ENCODE measurements at places on chromosomes 1 and 21. TPM values are rescaled to one million over a fixed set of nuclear protein-coding genes. Genes with fewer than 3 reads are reported as not detected.
A peak's percentile ranks its signal among the peaks of the same experiment; 100 is the strongest.

DNA sequence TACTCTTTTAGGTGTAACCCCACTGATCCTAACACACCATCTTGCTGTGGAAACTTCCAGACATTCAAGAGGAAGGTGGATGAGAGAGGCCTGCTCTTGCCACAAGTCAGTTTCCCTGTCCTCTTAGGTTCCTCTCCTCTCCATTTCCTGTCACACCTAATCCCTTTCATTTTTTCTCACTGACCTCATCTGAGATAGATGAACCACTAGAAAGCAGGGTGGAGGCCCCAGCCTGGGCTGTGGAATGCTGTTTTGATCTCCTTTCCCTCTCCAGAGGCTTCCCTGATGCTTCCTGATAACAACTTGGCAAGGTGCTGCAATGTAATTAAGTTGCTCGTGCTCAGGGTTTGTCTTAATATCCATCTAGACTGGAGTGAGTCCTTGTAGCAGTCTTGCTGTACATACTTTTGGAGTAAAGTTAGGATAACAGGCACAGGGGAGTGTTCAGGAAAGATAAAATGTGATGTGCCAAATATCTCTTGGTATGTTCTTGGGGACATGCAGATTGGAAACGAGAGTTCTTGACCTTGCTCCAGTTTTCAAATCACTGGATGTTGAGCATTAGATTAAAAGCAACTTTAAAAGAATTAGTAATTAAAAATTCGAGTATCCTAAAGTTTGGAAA is 11.2 kb downstream of the LRRC42 start:
- DNase-seq, result no peak

DNA sequence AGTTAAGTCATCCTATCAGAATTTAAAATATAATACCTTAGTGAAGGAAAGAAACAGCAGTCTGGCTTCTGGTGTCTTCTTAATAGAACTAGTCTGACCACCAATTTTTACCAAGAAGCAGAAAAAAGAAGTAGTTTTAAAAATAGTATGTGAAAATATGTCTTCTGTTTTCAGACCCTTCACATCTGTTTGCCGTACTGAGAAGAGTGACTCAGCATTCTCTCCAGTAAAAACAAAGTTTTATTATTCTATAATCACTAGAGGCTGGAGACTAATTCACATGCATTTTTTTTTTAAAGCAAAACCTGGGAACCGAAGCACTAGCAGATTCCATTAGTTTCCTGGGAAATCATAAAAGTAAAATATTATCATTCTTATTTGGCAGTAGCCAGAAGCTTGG is 163.8 kb downstream of the COL24A1 start:
- DNase-seq, result peak; percentile 58

DNA sequence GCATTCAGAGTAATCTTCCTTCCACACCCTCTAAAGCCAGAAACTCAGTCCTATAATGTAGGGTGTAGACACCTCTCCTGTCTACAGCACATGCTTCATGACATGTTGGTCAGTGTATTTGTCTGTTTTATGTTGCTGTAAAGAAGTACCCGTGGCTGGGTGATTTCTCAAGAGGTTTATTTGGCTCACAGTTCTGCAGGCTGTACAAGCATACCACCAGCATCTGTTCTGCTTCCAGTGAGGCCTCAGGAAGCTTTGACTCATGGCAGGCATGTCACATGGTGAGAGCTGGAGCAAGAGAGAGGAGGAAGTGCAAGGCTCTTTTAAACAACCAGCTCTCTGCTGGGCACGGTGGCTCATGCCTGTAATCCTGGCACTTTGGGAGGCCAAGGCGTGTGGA is 12.1 kb downstream of the PLOD1 start:
- no peak for DNase-seq

DNA sequence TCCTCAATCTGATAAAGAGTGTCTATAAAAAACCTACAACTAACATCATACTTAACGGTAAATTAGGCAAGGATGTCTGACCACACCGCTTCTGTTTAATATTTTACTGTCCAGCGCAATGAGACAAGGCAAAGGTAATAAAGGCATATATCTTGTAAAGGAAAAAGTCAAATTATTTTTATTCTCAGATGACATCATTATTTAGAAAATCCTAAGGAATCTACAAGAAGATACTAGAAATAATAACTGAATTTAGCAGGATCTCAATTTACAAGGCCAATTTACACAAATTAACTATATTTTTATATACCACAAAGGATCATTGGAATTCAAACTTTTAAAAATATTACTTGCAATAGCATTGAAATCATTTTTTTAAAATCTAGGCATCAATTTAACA is 29.4 kb downstream of the GJA4 start:
- DNase-seq, result no peak

- no peak for DNase-seq
Measured at GRCh38 chr1:61051719-61052394, 30.5 kb upstream of the NFIA start.

DNA sequence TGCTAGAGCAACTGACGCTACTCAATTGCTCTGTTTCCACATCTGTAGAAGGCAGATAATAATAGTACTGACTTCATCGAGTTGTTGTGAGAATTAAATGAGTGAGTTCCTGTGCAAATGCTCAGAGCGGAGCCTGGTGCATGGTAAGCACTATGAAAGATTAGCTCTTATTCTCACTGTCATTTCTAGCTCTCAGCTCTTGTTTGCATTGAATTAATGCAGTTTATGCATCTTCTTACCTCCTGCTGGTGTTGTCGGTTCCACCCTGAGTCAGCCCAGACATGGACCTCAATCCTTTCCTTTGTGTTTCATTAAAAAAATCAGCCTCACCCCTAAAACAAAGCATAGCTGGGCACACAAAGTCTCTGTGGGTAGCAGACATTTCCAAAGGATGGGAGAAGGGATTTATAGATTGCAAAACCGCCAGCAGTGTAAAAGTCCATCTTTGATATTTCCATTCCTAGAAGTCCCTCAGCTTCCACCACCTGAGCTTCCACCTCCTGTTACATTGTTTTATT is 254.4 kb upstream of the CSF3R start:
- DNase-seq, result no peak

GRCh38 chr1:228845101-228845500 is 109.8 kb downstream of the RHOU start:
- DNase-seq, result no peak

- DNase-seq, result no peak
Measured at GRCh38 chr1:157960773-157961172, 32.7 kb upstream of the KIRREL1 start.

DNA sequence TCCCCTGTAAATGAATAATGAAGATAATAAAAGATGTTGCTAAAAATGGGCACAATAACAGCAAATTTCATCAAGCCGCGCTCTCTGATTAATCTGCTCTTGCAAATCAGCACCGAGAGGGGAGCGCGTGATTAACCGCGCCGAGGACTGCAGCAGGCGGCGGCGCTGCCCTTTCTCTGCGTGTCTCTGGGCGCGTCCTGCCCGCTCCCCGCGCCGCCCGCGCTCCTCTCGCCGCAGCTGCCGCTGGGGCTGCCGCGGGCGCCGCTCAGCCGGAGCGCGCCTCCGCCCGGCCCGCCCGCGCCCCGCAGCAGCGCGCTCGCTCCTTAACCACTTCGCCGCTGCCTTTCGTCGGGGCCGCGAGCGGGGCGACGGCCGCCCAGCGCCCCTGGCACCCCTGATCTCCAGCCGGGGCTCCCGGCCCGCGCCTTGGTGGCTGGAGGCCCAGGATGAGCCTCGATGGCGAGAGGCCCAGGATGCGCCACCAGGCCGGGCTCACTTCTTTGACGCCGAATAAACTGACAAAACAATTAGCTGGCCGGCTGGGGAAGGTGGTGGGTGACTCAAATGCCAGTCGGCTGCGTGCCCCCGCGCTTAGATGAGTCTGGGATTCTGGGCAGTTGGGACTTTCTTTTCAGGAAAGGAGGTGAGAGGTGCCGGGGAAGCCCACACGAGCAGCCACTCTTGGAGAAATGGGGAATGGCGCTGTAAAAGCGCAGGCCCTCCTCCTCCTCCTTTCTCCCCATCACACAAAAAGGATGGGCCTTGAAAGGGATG is 221.4 kb upstream of the PKN2 start:
- no peak for DNase-seq

GRCh38 chr1:156559086-156559796 is 13.1 kb downstream of the IQGAP3 start:
- DNase-seq, result no peak

GRCh38 chr21:15837645-15838044 is 107.9 kb downstream of the USP25 start:
- DNase-seq, result no peak

GRCh38 chr1:234698686-234699085 is 88.7 kb upstream of the IRF2BP2 start:
- DNase-seq, result no peak

- no peak for DNase-seq
Measured at GRCh38 chr1:243447347-243447746, 191.5 kb downstream of the SDCCAG8 start.

- DNase-seq, result no peak
Measured at GRCh38 chr1:162033428-162033827, 9.8 kb upstream of the OLFML2B start.

DNA sequence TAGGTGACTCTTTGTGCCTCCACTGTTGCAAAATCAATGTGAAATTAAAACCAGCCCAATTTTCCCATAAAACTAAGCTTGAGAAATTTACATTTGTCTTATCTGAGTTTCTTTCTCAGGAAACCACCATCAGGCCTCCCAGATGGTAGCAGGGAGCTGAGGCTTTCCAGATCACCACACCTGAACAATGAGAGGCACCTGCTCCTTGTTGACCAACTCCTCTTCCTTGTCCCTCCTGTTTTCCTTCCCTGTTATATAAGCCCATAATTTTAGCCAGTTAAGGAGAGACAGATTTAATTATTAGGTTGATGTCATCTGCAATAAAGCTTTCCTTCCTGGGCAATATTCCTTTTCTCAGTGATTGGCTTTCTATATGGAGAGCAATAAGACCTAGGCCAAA is 32.0 kb upstream of the C1orf185 start:
- no peak for DNase-seq

- DNase-seq, result no peak
Measured at GRCh38 chr1:114037962-114038816, 58.9 kb downstream of the OLFML3 start.

GRCh38 chr1:65756616-65757015 is 36.1 kb upstream of the PDE4B start:
- peak; percentile 25 for DNase-seq

- DNase-seq, result no peak
Measured at GRCh38 chr1:208248991-208249696, 5.0 kb upstream of the PLXNA2 start.

GRCh38 chr1:203135636-203136305 is 8.2 kb downstream of the ADORA1 start:
- DNase-seq, result no peak

DNA sequence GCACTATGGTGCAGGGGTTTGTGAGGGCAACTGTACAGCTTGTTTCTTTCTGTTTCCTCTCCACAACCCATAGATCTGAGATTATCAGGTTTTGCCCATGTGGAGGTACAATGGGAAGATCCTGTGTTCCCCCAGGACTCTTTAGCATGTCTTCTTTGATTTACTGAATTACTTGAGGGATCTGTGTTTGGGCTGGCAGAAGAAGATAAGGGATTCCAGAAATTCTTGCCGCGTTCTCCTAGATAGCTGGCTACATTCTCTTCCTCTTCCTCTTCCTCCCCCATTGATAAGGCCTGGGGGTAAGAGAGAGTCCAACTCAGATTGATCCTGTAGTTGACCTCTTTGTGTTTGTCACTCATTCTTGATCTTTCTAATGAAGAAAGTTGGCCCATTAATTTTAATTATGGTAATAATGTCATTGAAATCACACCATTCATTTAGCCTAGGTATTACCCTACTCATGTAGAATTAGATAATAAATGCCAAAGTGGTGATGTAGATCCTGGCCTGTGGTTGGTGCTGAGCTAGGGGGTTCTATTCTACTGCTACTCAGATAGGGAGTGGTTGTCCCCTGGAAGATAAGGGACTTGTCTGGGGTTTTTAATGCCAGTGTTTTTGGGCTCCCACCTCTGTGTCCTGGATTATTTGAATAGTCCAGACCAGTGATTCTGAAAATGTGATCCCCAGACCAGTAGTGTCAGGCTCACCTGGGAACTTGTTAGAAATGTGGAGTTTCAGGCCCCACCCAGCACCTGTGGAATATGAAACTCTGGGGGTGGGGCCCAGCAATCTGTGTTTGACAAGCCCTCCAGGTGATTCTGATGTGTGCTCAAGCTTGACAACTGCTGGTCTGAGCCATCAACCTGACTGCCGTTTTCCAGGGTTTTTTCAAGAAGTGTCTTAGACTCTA is 122.2 kb downstream of the NOS1AP start:
- no peak for DNase-seq

Gene TNFSF4
- 2.2 TPM for polyA plus RNA-seq

Gene FBXO44
- polyA plus RNA-seq, result 4.9 TPM

Gene TCHHL1
- not detected for polyA plus RNA-seq

Gene SLAMF6
- polyA plus RNA-seq, result 0.16 TPM

Gene AGT
- 17.4 TPM for polyA plus RNA-seq

Gene HECTD3
- 31.8 TPM for polyA plus RNA-seq

Gene C1orf74
- polyA plus RNA-seq, result 2.3 TPM

Gene SLC1A7
- 0.24 TPM for polyA plus RNA-seq

Gene MASP2
- 4.8 TPM for polyA plus RNA-seq

Gene NHLH1
- 0.59 TPM for polyA plus RNA-seq

Gene LCE1B
- not detected for polyA plus RNA-seq

Gene C8A
- not detected for polyA plus RNA-seq

All from forelimb muscle (tissue), 1 donor.